ENCODE measurements at places on chromosomes 12 and 14.
A peak's percentile ranks its signal among the peaks of the same experiment; 100 is the strongest.

DNA sequence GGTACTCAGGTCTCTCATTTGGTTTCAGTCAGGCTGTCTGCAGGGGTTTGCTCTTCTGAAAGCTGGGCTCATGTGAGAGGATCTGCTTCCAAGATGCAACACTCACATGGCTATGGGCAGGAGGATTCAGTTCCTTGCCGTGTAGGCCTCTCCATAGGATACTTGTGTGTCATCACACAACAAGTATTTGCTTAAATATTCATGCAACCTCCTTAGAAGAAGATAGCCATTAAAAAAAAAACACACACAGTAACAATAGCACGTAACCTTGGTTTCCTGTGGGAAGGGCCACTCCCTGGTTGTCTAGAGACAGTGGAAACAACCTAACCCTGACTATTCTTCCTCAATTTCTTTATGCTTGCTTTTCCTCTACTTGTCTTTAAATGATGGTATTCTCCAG is 31.8 kb upstream of the CLEC4E start:
- no peak for DNase-seq

- DNase-seq: no peak
Measured at GRCh38 chr14:104924421-104925213, at the start of gene PLD4. Gene PLD4, plus strand, starts transcription at chr14:104924879. Its CDS starts 2,262 bp downstream, at chr14:104927141.

DNA sequence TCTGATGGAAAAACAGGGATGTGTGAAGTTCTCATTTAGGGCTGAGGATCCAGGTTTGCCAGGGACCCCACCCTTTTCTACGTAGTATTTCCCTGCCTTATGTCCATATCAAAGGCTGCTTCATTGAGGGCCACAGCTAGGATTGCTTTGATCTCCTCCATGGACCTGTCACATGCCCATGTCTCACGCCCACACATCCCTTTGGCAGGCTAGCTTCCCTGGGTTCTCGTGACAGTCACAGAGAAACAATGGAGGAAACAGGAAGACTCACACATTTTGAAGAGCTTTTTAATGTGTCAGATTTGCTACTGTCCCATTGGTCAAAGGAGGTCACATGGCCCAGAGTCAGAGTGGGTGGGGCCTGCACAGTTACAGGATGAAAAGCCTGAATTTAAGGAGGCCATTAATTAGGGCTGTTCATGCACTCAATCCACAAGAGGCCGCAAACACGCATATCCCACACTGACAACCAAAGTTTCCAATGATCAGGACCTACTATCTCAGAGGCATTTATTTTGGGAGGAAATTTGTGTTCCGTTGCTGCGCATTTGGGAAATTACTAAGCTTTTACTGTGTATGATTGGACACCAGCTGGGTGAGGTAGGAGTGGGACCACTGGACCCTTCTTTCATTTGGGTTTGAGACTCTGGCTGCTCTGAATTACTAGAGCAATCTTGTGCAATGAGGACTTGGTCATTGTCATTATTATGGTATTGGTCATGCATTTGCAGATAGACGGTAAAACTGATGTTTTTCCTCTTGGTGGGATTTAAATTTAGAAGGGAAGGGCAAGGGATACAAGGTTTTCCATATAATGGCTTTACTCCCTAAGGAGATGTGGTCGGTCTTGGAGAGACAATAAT is 266.2 kb downstream of the KTN1 start:
- DNase-seq: no peak

DNA sequence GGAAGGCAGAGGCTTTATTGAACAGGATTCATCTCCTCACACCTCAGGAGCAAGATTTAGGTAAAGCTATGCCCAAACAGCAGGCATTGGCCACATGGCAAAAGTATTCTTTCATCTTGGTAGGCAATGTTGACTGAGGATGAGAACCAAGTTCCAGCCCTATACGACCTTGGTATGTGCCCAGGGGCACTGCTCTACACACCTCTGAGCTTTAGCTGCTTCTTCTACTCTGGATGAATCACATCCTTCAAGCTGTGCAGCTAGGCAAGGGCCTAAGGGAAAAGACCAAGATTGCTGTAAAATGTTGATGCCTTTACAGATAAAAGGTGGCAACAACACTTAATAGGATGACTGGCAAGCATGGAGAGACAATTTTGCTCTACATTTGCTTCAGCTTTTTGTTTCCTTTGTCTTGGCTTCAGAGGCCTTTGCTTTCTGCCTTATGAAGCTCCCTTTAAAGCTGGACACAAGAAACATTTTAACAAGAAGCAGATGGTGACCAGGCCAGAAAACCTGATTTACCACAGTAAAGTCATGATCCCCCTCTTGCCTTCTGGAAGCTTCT is 183.3 kb upstream of the KITLG start:
- peak; percentile 24 for DNase-seq

- DNase-seq: no peak
Measured at GRCh38 chr14:99602054-99602787, 1.8 kb downstream of the CCDC85C start.

- DNase-seq: no peak
Measured at GRCh38 chr12:48446161-48446776, 26.1 kb upstream of the ANP32D start.

DNA sequence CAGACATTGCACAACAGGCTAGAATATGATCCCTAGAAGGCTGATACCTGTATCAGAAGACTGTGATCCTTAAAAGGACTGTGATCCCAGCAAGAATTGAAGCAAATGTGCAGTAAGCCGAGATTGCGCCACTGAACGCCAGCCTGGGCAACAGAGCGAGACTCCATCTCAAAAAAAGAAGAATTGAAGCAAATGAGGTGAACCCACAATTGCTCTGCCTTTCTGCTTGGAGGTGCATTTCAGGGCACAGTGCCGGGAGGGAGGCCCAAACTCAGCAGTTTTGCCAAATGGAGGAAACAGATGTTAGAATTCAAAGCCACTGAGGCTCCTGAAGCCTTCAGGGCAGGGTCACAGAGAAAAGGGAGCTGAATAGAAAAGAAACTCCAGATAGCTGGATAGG is 61.1 kb upstream of the COCH start:
- no peak for DNase-seq

DNA sequence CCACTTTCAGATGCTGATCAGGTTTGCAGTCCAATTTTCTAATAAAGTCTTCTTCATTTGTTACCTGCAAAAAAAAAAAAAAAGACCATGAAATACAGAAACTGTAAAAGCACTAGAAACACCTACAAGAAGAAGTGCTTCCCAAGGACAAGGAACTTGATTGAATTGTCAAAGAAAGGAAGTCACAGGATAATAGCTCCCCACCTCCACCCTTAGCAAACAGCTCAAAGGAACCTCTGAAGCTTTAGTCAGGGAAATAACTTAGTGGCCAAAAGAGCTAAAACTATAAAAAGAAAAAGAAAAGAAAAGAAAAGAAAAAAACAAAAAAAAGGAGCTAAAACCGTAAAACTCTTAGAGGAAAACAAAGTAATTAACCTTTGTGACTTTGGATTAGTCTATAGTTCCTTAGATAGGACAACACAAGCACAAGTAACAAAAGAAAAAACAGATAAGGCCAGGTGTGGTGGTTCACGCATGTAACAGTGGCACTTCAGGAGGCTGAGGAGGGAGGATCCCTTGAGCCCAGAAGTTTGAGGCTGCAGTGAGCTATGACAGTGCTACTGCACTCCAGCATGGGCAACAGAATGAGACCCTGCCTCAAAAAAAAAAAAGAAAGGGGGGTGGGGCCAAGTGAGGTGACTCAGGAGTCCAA is 28.5 kb downstream of the ZFYVE1 start:
- no peak for DNase-seq

DNA sequence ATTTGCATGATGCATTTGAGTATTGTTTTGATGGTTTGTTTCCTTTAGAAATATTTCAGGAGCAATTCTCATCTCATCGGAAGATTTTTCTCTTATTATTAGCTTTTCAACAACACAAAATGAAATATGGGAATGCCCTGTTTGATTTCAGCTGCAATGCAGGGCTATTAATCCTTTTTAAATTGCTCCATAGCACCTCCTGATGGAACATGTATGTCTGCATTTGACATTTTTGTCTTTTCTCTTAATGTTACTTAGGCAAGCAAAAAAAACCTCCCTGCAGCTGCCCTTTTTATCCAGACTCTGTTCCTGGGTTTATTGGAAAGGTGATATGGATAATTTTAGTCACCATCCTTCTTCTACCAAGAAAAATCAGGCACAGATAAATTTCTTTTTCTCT is 895.8 kb downstream of the RPS29 start:
- no peak for DNase-seq

- DNase-seq: no peak
Measured at GRCh38 chr14:66152302-66152701, 333.9 kb upstream of the CCDC196 start.

- no peak for DNase-seq
Measured at GRCh38 chr14:23447361-23448350, 12.2 kb upstream of the MYH7 start.

DNA sequence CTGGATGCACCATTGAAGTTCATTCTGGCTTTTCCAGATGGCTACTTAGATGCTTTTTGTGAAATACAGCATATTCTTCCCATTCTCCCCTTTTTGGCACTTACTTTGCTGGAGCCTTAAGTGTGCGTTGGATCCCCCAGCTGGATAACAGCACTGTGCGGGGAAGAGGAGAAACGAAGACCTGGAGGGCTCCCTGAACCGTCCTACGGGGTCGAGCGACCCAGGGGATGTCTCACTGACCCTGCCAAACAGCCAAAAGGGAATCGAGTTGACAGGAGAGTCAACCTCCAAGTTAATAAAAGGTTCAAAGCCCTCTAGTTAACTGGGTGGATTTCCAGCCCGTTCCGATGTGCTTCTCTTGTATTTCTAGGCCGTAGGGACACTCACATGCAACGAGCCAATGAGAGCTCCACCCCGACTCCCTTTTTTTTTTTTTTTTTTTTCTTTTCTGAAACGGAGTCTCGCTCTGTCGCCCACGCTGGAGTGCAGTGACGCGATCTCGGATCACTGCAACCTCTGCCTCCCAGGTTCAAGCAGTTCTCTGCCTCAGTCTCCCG is 1.0 kb upstream of the CAMKK2 start:
- DNase-seq: peak; percentile 24

GRCh38 chr12:6373022-6373787 is 2.2 kb downstream of the SCNN1A start:
- no peak for DNase-seq

GRCh38 chr14:77979666-77980351 is 179.9 kb downstream of the ADCK1 start:
- DNase-seq: no peak

DNA sequence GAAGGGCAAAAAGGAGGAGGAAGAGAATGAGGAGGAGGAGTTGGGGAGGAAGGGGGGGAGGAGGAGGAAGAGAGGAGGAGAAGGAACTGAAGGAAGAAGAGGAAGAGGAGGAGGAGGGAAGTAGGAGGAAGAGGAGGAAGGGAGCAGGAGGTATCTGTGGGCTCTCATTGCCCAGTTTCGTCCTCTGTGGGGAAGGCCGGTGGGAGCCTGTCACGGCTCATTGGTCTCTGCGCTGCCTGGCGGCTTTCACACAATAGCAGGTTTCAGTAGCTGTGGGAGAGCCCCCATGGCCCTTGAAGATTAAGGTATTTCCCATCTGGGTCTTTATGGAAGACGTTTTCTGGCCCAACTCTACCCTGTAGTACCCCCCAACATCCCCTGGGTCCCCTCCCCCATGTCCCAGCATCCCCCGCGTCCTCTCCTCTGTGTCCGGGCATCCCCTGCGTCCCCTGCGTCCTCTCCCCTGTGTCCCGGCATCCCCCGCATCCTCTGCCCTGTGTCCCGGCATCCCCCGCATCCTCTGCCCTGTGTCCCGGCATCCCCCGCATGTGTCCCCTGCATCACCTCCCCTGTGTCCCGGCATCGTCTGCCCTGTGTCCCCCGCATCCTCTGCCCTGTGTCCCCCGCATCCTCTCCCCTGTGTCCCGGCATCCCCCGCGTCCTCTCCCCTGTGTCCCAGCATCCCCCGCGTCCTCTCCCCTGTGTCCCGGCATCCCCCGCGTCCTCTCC is 278.2 kb upstream of the SFSWAP start:
- no peak for DNase-seq

GRCh38 chr14:69570836-69571330 is 3.8 kb downstream of the CCDC177 start:
- no peak for DNase-seq

DNA sequence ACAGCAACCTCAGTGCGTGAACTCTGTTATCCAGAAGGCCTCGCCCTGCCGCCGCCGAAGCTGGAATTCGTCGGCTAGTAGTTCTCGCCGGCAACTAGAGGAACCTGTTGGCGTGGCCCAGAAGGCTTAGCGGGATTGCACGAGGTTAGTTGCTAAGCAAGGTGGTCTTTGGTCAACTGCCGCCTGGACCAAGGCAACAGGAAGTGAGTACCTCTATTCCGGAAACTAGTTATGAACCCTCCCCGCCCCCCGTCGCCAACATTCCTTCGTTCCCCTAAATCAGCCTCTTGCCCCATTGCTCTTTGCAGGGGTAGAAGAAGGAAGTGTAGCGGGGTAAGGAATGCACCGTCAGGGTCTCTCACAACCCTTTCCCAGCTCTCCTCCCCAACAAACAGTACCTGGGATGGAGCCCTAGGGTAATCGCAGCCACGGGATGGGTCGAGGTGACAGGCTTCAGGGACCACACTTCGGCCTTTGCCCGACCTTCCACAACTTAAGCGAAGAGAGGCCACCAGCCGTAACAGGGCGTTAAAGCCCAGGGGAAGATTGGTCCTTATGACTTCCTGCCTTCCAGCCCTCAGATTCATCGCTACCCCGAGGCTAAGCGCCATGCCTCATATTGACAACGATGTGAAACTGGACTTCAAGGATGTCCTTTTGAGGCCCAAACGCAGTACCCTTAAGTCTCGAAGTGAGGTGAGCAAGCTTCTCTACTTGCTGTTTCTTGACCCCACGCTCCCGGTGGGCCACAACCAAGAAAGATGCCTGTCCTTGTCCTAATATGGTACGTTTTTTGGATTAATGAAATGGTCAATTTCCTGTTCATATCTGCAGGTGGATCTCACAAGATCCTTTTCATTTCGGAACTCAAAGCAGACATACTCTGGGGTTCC is at the start of gene GMPR2:
Gene GMPR2, plus strand, starts transcription at position 285 of the 893 bp plus-strand sequence. Its CDS starts 325 bp downstream, at position 610.
- no peak for DNase-seq

DNA sequence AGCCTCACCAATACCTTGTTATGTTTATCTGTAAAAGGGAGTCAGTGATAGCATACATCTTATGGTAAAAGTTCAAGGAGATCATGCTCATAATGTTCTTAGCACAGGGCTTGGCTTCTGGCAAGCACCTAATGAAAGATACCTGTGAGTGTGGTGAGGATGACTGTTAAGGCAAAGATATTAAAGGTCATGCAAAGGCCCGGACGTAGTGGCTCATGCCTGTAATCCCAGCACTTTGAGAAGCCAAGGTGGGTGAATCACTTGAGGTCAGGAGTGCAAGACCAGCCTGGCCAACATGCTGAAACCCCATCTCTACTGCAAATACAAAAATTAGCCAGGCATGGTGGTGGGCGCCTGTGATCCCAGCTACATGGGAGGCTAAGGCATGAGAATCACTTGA is 425.9 kb upstream of the TBX3 start:
- no peak for DNase-seq

- DNase-seq: no peak
Measured at GRCh38 chr12:76426160-76426559, 77.9 kb upstream of the BBS10 start.
